Thymus (tissue), 14 donors: ENCODE measurements at places on chromosomes 5 and 9. TPM values are rescaled to one million over a fixed set of nuclear protein-coding genes. Genes with fewer than 3 reads are reported as not detected.

- H3K27me3 ChIP-seq, result no peaks in the 10 kb centered on the region
- H3K4me1 ChIP-seq, result peaks cover 23% of the 10 kb centered on the region
- no peak for DNase-seq
- peaks cover 5% of the 10 kb centered on the region for H3K36me3 ChIP-seq
Observed at GRCh38 chr9:78025186-78025585, 6.4 kb downstream of the GNAQ start.

DNA sequence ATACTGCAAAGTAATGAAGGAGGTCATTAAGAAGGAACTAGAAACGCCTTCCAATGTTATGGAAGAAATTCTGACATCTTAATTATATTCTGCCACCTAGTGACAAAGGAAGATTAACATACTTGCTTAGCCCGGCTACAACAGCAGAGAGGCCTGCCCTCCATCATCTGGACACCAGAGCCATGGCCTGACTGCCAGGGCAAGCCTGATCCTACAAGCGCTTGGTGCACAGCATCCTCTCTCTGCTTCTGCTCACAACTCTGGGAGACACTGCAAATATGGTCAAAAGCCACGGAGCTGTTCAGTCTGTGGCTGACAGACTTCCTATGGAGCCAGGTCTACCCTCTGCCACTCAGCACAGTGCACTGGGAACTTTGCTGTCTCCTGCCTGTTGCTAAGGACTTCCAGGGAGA lies 87.3 kb upstream of the SLC44A1 start:
- H3K27me3 ChIP-seq, result no peaks in the 10 kb centered on the region
- H3K4me3 ChIP-seq, result no peak overlapping the region
- no peak overlapping the region for H3K27ac ChIP-seq

- H3K27ac ChIP-seq, result no peak overlapping the region
- peak overlapping the region; percentile 46 for H3K4me3 ChIP-seq
- no peaks in the 10 kb centered on the region for H3K36me3 ChIP-seq
- no peak for DNase-seq
Observed at GRCh38 chr5:77851176-77852067, 75.3 kb upstream of the TBCA start.

DNA sequence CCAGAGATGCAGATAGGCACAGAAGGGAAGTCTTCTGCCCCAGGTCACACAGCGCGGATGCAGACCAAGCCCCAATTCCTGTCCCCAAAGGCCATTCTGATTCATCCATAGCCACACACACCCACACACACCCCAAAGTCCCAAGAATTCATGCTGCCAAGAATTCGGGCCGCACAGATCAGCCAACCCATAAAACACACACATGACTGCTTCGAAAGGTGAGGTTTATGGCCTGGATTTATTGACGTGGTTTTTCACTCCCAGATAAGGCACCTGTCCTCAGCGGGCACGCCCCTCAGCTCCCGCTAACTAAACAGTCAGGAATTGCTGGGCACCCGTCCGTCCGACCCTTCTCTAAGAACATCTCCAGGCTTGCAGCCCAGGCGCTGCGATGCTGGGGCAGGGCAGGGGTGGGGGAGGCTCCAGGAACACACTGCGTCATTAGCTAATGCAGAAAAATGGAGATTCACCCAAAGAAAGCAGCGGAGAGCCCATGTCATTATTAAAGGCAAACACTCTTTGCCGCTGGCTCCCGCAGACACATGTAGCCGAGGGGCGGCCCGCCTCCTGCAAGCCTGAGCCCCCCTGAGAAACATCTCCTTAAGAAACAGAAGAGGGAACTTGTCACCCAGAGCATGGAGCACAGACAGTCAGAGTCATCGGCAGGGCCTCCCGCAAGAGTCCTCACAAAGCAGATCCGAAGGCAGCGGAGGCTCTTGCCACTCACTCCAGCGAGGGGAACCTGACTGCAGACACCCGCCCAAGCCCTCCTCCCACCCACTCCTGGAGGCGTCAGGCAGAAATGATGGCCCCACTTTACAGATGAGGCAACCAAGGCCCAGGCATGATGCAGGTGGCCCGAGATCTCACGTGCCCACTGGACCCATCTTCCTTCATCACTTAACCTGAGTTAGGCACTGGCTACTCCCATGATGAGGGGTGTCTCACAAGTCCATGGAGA lies 19.9 kb downstream of the VAV2 start:
- no peaks in the 10 kb centered on the region for H3K4me1 ChIP-seq
- no peak overlapping the region for H3K4me3 ChIP-seq
- no peak overlapping the region for H3K27ac ChIP-seq
- no peaks in the 10 kb centered on the region for H3K27me3 ChIP-seq
- no peak for DNase-seq

- H3K27ac ChIP-seq, result no peak overlapping the region
- no peaks in the 10 kb centered on the region for H3K27me3 ChIP-seq
- no peak for DNase-seq
- no peaks in the 10 kb centered on the region for H3K4me1 ChIP-seq
- H3K4me3 ChIP-seq, result no peak overlapping the region
Observed at GRCh38 chr5:10293907-10294662, 13.6 kb downstream of the CMBL start.

GRCh38 chr5:80059354-80059980 lies 24.3 kb downstream of the THBS4 start:
- no peak for DNase-seq
- H3K27me3 ChIP-seq, result no peaks in the 10 kb centered on the region
- no peaks in the 10 kb centered on the region for H3K36me3 ChIP-seq
- no peak overlapping the region for H3K4me3 ChIP-seq
- H3K4me1 ChIP-seq, result peaks cover 6% of the 10 kb centered on the region

GRCh38 chr9:132639322-132639721 lies 30.5 kb downstream of the DDX31 start:
- no peak for DNase-seq
- H3K4me1 ChIP-seq, result no peaks in the 10 kb centered on the region
- peaks cover 18% of the 10 kb centered on the region for H3K36me3 ChIP-seq
- H3K4me3 ChIP-seq, result no peak overlapping the region
- no peaks in the 10 kb centered on the region for H3K27me3 ChIP-seq

DNA sequence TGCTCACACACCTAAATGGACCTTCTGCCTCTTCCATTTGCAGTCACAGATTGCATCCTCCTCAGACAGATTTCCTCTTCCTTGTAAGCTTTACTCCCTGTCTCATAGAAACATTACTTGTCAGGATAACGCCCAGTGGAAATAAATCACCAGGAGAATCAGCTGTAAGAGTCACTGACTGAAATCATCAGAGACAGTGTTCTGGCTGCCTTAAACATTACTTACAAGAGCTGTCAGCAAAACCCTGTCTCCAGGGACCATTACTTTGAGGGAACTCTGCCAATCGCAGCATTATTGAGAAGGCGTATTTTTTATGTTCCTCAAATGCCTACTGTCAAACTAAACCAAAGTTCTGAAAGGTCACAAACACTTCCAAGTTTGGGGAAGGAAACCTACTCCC lies 5.9 kb downstream of the DPYSL3 start:
- peaks cover 15% of the 10 kb centered on the region for H3K27me3 ChIP-seq
- no peaks in the 10 kb centered on the region for H3K4me1 ChIP-seq
- no peak for DNase-seq
- H3K27ac ChIP-seq, result no peak overlapping the region

- H3K36me3 ChIP-seq, result no peaks in the 10 kb centered on the region
- no peak overlapping the region for H3K27ac ChIP-seq
- no peaks in the 10 kb centered on the region for H3K27me3 ChIP-seq
- H3K4me1 ChIP-seq, result no peaks in the 10 kb centered on the region
- DNase-seq, result no peak
Observed at GRCh38 chr5:40991168-40991980, 79.8 kb downstream of the MROH2B start.

DNA sequence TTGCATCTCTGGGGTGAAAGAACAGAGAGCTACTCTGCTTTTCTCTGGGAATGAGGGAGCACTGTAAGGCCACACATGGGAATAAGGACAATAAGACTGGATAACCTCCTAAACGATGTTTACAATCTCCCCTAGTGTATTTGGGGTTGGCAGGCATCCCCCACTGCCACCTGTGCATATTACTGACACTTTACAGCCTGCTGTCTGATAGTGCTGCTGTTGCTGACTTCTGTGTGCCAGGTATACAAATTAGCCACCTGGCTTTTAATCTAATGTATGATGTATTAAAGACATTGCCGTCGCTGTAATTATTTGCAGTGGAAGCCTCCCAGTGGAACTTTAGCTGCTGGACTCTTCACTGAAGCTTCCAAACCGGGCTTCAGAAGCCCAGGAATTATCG lies 4.4 kb upstream of the SHISAL2B start:
- no peaks in the 10 kb centered on the region for H3K4me1 ChIP-seq
- no peak for DNase-seq
- no peaks in the 10 kb centered on the region for H3K36me3 ChIP-seq

- DNase-seq, result no peak
- H3K36me3 ChIP-seq, result no peaks in the 10 kb centered on the region
- no peaks in the 10 kb centered on the region for H3K4me1 ChIP-seq
- H3K27ac ChIP-seq, result no peak overlapping the region
- no peaks in the 10 kb centered on the region for H3K27me3 ChIP-seq
- H3K4me3 ChIP-seq, result no peak overlapping the region
Observed at GRCh38 chr9:21670374-21670773, 132.1 kb upstream of the MTAP start.

DNA sequence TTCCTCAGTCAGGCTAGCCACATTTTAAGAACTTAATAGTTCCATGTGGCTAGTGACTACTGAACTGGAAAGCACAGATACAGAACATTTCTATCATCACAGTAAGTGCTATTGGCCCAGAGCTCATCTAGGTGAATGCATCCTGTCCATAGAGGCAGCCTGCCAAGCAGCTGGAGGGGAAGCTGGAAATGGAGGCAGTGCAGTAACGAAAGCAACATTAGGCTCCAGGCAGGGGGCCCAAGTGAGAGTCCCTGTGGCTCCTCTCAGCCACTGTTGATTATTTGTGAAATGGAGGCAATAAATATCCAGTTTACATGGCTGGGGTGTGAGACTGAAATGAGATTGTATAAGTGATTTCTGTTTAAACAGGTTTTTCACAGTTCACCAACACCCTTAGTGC lies 227.2 kb upstream of the KLF9 start:
- no peak for DNase-seq
- no peaks in the 10 kb centered on the region for H3K36me3 ChIP-seq
- H3K27ac ChIP-seq, result no peak overlapping the region
- H3K4me3 ChIP-seq, result no peak overlapping the region
- H3K4me1 ChIP-seq, result no peaks in the 10 kb centered on the region

- H3K27ac ChIP-seq, result no peak overlapping the region
- no peaks in the 10 kb centered on the region for H3K4me1 ChIP-seq
- H3K4me3 ChIP-seq, result no peak overlapping the region
- H3K36me3 ChIP-seq, result no peaks in the 10 kb centered on the region
Observed at GRCh38 chr9:13628526-13628925, 349.0 kb upstream of the MPDZ start.

DNA sequence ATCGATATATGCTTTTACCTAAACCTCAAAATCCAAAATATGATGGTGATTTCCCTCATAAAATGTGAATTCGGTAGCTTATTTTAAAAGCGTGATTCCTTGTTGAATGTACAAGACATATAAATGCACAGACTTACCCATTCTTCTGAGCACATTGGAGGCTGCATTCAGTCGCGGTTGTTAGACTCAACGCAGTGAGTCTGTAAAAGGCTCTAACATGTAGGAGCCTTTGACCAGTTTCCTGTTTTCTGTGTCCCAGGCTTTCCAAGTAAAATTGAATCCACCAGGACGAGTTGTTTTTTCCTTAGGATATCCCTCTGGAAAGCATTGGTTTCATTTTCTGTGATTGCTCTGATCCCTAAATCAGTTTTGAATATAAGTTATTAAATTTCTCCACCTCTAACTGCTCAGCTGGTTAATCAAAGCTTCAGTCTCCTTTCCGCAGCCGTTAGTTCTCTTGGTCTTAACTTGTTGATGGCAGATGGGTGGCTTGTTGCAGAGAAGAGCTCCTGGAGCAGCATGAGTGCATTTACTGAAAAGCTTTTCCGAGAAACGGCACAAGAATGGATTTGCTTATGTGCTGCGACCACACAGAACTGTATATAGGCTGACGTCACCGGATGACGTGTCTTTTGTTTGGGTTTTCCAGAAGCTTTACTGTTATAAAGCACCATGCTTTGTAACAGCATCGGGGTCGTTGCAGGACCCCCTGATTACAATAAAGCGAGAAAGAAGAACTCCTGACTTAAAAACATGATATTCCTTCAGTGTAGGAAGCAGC lies at the start of gene LRRTM2:
Gene LRRTM2, minus strand, starts transcription at position 565 of the 781 bp plus-strand sequence. Its CDS starts 424 bp downstream, at position 141.
- no peak for DNase-seq
- H3K4me3 ChIP-seq, result no peak within 1 kb of the TSS
- no peak within 1 kb of the TSS for H3K27ac ChIP-seq
- H3K36me3 ChIP-seq, result no peaks in the 10 kb centered on the region
- peaks cover 3% of the 10 kb centered on the region for H3K4me1 ChIP-seq

GRCh38 chr9:137700911-137701310 lies 82.1 kb downstream of the EHMT1 start:
- no peaks in the 10 kb centered on the region for H3K36me3 ChIP-seq
- no peak for DNase-seq
- no peak overlapping the region for H3K4me3 ChIP-seq
- no peaks in the 10 kb centered on the region for H3K27me3 ChIP-seq
- no peak overlapping the region for H3K27ac ChIP-seq

- peaks cover 6% of the 10 kb centered on the region for H3K4me1 ChIP-seq
- H3K27ac ChIP-seq, result peak overlapping the region; percentile 42
- H3K27me3 ChIP-seq, result peaks cover 25% of the 10 kb centered on the region
- peak overlapping the region; percentile 83 for H3K4me3 ChIP-seq
- no peaks in the 10 kb centered on the region for H3K36me3 ChIP-seq
Observed at GRCh38 chr5:149731332-149731616, 1.2 kb downstream of the PPARGC1B start.

- no peak for DNase-seq
- no peak overlapping the region for H3K4me3 ChIP-seq
- no peaks in the 10 kb centered on the region for H3K4me1 ChIP-seq
- H3K36me3 ChIP-seq, result no peaks in the 10 kb centered on the region
- no peak overlapping the region for H3K27ac ChIP-seq
Observed at GRCh38 chr5:132074091-132074771, 642 bp downstream of the CSF2 start.

GRCh38 chr5:155532621-155533311 lies 519.2 kb downstream of the KIF4B start:
- H3K36me3 ChIP-seq, result no peaks in the 10 kb centered on the region
- H3K27ac ChIP-seq, result no peak overlapping the region
- H3K4me3 ChIP-seq, result no peak overlapping the region
- H3K4me1 ChIP-seq, result no peaks in the 10 kb centered on the region
- DNase-seq, result no peak

DNA sequence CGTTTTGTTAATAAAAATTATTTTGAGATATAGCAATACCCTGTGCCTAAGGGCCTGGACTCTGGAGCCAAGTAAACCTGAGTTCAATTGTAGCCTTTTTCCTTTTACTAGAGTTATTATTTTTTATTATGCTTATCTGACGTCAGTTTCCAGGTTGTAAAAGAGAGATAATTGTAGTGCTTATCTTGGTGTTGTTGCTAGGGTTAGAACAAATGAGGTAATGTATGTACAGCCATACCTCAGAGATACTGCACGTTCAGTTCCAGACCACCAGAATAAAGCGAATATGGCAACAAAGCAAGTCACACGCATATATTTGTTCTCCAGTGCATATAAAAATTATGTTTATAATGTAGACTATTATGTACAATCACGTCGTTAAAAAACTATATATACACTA lies 215.0 kb downstream of the VPS13A start:
- DNase-seq, result no peak
- H3K27me3 ChIP-seq, result no peaks in the 10 kb centered on the region

The MXD3 gene
- total RNA-seq, result 44.8 TPM

The PPIC gene
- total RNA-seq, result 4.2 TPM

The IL6ST gene
- 95.9 TPM for total RNA-seq

The ENTPD8 gene
- 0.14 TPM for total RNA-seq

The TNFSF15 gene
- total RNA-seq, result 1.5 TPM

The CYSRT1 gene
- total RNA-seq, result 0.57 TPM

The PCDHGA5 gene
- 0.19 TPM for total RNA-seq

The MLANA gene
- total RNA-seq, result not detected

The KIF20A gene
- total RNA-seq, result 40.0 TPM

The UGT3A2 gene
- total RNA-seq, result 6.8 TPM

The SLCO6A1 gene
- 0.14 TPM for total RNA-seq
